ENCODE measurements at places on chromosomes 5 and 9.

- no peak for DNase-seq
Measured at GRCh38 chr9:114503522-114504340, 1.5 kb downstream of the WHRN start.

DNA sequence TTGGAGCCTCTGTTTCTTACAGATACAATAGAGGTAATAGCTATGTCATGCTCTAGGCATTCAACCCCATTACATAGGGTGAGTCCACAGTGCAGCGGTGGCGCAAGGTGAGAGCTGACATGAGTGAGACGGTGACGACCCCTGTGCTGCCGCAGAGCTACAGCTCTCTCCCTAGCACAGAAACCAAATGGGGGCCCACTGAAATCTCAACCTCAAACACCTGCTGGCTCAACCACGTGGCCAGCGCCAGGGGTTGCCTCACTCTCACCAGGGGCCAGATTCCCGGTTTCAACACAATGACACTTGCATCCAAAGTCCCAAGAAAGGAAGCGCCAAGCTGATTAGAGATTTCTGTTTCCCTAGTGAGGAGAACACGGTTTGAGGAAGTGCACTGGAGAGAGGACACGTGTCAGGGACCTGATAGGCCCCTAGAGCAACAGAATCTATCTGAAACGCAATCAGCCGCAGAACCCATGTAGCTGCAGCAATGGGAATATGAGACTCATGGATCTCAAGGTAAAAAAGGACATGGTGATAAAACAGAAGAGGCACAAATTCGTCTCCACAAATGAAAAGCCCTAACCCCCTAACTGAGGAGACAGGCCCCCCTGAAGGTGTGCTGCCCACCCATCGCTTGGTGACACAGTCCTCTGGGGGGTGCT, 114.3 kb downstream of the CRB2 start:
- DNase-seq, result no peak

GRCh38 chr9:138115506-138115905, 237.9 kb downstream of the CACNA1B start:
- no peak for DNase-seq

DNA sequence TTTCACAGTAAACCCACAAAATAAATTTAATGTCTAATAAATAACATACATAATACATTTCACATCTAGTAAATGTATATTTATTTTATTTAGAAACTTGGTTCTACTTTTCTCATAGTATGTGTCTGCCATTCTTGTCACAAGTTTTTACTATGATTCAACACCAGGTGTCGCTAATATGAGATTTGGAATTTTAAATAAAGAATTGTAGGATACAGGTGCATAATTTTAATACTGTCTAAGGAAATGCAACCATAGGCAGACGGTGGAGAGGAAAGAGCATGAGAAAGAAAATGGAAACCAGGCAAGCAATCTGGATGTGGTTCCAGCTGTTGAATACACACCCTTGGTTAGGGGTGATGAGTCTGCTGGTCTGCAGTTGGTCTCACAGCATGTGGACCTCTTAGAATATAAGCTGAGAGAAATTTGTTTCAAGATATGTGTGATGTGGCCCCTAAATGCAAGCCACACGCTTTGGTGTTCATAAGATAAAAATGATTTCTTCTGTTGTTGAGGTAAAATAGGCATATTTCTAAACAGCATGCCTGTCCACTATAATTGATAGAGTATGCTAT, 114.7 kb upstream of the TXNDC8 start:
- no peak for DNase-seq

DNA sequence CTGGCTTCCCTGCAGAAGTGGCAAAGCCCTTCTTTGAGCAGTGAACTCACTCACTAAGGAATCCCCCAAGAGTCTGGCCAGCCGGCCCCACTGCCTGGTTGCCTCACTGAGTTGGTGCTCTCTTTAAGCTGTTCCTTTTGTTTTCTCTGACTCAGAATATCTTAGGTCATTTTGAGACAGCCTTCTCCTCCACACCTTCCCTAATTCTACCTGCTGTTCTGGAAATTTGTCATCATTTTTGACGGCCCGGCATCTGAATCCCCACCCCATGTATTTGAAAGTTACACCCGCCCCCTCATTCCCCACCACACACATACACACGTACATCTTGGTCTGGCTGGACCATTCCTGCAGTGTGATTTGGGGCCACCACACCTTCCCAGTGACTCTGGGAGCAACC, 41.8 kb downstream of the FGF1 start:
- DNase-seq, result no peak

DNA sequence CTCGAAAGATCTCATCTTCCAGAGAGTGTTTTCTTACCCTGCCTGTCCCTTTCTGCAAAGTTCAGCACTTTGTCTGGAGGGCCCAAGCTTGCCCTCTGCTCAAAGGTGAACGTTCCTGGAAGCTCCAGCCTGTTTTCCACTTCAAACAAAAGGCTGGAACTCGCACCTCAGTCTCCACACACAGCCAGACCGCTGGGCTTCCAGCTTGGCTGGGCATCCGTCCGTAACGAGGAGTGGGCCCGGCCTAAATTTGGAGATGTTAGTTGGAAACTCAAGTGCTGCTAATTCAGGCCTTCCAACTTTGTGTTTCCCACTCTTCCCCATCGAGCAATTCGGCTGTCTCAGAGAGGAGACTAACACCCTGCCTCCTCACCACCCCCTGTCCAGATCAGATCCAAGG, 35.1 kb downstream of the FGF18 start:
- no peak for DNase-seq

DNA sequence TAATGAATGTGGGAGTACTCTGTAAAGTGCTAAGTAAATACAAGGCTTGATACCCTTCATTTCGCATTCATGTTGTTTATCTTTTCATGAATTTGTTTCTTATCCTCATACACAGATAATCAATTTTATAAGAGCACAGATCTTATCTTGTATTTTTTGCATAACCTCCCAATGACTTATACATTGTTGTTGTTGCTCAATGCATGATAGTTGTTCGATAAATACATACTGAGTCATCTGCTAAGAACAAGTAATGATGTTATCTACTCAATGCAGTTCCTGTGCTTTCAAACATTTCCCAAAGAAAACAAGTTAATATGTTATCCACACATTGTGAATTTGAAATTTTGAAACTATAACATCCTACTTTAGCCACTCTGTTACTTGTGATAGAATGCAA, 60.7 kb downstream of the TAF11L14 start:
- DNase-seq, result no peak

DNA sequence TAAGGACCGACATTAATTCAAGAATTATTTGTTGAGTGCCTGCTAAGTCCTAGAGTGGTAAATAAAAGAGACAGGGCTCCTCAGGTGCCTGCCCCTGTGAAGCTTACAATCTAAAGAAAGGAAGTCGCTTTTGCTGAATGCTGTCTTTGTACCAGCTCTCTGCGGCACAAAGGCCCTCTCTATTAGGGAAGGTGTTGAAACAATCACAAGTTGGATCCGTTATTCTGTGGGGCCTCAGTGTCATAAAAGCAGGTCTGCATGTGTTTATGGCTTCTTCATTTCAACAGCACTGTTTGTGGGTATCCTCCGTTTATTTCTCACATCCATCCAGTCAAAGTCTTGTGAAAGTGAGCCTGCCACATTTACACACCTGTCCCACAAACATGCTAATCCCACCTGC, 7.0 kb upstream of the MVB12B start:
- no peak for DNase-seq

GRCh38 chr5:10567121-10567591, 3.3 kb downstream of the ANKRD33B start:
- no peak for DNase-seq

DNA sequence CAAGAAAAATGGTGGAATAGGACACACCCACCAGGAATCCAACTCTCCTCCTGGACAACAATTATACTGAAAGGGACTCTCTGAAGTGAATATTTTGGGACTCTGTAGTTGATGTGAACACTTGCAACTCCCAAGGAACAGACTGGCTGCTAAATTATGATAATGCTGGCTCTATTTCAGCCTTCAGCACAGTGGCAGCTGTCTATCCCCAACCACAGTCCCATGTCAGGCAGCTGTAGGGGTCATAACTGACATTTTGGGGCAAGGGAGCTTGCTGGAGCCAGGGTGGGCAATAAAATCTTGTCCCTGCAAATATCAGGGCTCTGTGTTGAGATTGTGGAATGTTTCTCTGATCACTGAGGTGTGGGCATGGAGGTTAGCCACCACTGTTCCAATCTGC, 14.2 kb downstream of the SPATA31E1 start:
- no peak for DNase-seq

- no peak for DNase-seq
Measured at GRCh38 chr9:19185191-19185590, 45.3 kb upstream of the DENND4C start.

- no peak for DNase-seq
Measured at GRCh38 chr9:96343515-96344360, 39.8 kb downstream of the SLC35D2 start.

- DNase-seq, result no peak
Measured at GRCh38 chr5:112646139-112646936, 91.3 kb upstream of the APC start.

DNA sequence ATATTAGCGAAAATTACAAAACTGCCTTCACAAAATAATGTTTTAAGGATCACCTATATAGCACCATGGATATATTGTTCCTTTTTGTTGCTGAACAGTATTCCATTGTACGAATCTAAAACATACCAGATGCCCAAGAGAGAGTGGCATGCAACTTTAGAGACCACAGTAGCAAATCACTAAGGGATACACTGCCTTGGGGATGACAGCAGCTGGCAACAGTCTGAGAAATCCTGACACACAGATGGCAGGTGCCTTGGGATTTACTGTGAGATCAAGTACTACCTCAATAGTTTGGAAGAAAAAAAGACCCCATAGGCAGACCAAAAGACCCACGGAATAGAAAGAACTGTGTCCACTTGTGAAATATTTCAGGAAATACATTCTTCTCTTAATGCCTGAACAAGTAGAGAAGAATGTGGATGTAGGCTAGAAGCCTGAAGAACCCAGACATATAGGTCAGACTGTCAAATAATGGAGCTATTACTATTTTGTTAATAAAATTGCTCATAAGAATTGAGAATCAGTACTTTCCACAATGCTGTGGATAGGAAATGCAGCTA, 53.4 kb downstream of the PLPP1 start:
- no peak for DNase-seq

Data from cortex of kidney (tissue), 1 donor.